Activated T-helper 2 cell treated with anti-CD3 and anti-CD28 coated beads, Interferon-gamma antibody, Interleukin-2, Interleukin-4, amounts not matched to agents 10 μg/mL and 5 μg/mL and 100 μg/mL, durations not matched to agents 14 hours and 24 hours and 36 hours (primary cell): ENCODE measurements at places on chromosomes 2 and 18.
A peak's percentile ranks its signal among the peaks of the same experiment; 100 is the strongest.

GRCh38 chr2:42757981-42758740, 5.8 kb downstream of the OXER1 start:
- no peak for DNase-seq

DNA sequence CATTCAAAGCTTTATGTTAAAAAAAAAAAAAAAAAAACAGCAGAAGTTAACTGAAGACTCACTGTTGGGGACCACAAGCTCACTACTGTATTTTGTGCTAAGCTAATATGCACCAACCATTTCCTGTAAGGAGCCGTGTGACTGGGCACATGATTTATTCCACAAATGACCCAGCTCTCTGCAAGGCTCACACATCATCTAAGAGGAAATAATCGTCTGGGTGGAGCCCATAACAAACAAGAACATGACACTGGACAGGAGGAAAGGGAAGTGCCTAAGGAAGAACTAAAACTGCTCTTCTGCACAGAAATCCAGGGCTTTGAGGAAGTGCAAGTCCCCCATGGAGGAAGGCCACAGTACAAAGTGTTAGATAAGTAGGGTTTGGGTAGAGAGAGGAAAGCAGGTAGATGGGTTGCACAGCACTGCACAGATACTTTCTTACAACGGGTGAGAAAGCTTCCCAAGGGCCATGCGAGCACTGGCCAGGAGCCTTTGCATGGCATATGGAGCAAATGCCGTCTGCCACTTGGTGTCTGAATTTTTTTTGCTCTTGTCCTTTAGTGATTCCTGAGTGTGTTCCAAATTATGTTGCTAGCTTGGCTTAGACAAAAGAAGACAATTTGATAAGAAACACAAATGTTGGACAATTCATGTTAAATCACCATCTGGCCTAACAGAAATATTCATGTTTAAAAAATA, 24.4 kb downstream of the NFE2L2 start:
- DNase-seq: peak; percentile 18

DNA sequence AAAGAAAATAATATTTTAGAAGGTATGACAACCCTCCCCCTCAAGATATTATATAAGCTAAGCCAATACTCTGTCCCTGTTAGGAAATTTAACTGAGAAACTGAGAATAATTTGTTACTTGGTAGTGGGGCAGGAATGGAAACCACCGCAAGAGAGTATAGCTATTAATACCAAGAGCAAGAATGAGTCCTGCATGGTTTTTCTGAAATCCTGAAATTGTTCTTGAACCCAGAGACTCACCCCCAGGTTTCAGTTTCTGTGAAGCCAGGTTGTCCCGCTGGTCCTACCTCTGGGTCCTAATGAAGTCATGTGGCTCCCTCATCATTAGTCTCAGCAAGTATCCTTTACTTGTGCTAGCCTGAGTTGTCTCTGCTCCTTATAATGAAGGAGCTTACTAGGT, 671.0 kb upstream of the ACVR2A start:
- DNase-seq: no peak

DNA sequence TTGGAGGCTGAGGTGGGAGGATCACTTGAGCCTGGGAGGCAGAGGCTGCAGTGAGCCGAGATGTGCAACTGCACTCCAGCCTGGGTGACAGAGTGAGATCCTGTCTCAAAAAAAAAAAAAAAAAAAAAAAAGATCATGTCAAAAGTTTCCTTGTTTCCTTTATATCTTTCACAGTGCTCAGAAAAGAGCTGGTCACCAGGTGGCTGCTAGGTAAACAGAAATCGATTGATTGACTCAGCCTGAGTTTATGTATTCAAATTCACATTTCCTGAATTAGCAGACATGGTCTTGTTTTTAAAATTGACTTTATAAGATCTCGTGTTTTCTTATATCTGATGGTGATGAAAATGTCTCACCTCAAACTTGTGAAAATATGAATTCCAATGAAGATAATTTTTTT, 261.8 kb upstream of the FANCL start:
- no peak for DNase-seq

- no peak for DNase-seq
These were observed 3.0 kb upstream of the TFCP2L1 start for GRCh38 chr2:121287956-121288355.

GRCh38 chr2:239444626-239445577, 44.1 kb upstream of the HDAC4 start:
- DNase-seq: no peak

DNA sequence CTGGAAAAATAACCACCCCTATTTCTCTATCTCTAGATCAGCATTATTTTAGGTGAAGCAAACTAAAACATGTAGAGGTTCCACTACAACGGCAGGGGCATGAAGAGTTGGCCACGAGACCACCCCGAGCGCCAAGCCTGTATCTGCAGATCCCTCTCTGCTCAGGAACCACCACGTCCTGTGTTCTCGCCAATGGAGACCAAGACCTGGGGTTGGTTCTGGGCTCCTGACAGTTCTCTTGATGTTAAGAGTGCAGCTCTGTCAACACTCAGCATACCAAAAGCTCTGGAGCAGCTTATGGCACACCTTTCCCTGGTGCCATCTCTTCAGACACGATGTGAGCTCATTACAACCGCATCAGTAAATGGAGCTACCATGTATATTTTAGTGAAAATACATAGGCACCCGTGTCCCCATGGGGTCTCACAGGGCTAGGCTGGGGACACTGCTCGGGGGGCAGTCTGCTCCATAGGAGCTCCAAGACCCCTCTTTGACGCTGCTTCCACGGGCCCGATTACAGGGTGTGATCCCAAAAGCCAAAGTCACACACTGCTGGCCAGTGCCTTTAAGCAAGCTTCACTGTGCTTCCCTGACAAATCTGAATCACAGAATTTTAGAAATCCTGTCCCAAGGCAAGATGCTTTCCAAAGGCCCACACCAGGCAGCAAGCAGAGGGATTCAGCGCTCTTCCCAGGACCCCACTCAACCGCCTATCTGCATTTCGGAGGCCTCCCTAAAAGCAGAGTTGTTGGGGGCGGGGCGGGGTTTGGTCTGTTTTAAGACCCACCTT, 72.2 kb downstream of the EMILIN2 start:
- peak; percentile 7 for DNase-seq

- DNase-seq: no peak
These were observed 492.2 kb upstream of the RAB12 start for GRCh38 chr18:8117006-8117371.

- DNase-seq: no peak
These were observed 289.3 kb upstream of the TNP1 start for GRCh38 chr2:217149087-217149660.

DNA sequence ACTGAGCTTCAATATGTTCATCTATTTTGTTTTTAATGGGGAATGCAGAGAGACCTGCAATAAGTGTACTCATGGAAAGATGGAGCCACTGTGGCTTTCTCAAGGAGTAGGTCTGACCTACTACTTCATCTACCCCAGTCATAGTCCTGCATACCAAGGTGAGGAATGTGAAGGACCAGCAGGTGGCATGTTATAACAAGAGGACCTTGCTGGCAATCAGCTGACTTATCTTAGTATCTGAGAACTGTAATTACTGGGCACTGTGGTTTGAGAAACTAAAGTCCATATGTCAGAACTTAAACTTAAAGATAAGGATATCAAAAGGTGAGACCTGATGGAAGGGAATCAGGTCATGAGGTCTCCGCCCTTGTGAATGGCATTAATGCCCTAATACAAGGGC, 1104.2 kb downstream of the BCL11A start:
- DNase-seq: no peak

- peak; percentile 41 for DNase-seq
These were observed 49.1 kb downstream of the TMEM17 start for GRCh38 chr2:62456721-62457539.

- DNase-seq: no peak
These were observed 10.0 kb downstream of the STK25 start for GRCh38 chr2:241498115-241499070.

DNA sequence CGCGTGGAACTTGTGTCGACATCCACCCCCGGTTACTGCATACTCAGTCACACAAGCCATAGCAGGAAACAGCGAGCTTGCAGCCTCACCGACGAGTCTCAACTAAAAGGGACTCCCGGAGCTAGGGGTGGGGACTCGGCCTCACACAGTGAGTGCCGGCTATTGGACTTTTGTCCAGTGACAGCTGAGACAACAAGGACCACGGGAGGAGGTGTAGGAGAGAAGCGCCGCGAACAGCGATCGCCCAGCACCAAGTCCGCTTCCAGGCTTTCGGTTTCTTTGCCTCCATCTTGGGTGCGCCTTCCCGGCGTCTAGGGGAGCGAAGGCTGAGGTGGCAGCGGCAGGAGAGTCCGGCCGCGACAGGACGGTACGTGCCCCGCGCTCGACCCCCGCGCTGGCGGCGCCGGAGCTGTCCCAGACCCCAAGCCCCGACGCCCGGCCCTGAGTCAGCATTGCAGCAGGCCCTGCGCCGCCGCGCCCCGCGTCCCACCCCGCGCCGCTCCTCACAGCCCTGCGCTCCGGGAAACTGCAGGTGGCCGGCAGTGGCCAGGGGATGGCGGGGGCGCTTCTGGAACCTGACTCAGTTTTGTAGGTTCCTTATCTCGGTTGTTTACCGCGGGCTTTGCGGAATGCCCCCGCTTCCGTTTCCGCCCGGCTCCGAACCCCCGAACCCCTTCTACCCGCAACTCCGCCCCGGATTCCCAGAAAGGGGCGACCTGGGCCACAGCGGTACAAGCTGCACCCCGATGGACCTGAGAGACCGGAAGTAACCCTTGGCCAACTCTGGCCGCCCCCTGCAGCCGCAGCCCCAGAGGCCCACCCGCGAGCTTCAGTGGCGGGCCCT, at the start of gene CFLAR:
TSS of gene CFLAR (plus strand) at position 50 of the 844 bp plus-strand sequence. CDS start 13,702 bp downstream, outside the sequence.
- DNase-seq: peak; percentile 85

GRCh38 chr2:65681503-65681902, 249.1 kb upstream of the SPRED2 start:
- no peak for DNase-seq

DNA sequence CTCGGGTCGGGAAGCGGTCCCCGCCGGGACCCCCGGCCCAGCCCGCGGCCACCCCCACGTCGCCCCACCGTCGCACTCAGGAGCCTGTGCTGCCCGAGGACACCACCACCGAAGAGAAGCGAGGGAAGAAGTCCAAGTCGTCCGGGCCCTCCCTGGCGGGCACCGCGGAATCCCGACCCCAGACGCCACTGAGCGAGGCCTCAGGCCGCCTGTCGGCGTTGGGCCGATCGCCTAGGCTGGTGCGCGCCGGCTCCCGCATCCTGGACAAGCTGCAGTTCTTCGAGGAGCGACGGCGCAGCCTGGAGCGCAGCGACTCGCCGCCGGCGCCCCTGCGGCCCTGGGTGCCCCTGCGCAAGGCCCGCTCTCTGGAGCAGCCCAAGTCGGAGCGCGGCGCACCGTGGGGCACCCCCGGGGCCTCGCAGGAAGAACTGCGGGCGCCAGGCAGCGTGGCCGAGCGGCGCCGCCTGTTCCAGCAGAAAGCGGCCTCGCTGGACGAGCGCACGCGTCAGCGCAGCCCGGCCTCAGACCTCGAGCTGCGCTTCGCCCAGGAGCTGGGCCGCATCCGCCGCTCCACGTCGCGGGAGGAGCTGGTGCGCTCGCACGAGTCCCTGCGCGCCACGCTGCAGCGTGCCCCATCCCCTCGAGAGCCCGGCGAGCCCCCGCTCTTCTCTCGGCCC, 13.6 kb downstream of the SPEG start:
- no peak for DNase-seq

GRCh38 chr2:149329489-149330126, 779 bp upstream of the LYPD6 start:
- no peak for DNase-seq

- no peak for DNase-seq
These were observed 453 bp upstream of the ANTXR1 start for GRCh38 chr2:69012310-69013141.
